ENCODE measurements at places on chromosomes 7 and 10.

DNA sequence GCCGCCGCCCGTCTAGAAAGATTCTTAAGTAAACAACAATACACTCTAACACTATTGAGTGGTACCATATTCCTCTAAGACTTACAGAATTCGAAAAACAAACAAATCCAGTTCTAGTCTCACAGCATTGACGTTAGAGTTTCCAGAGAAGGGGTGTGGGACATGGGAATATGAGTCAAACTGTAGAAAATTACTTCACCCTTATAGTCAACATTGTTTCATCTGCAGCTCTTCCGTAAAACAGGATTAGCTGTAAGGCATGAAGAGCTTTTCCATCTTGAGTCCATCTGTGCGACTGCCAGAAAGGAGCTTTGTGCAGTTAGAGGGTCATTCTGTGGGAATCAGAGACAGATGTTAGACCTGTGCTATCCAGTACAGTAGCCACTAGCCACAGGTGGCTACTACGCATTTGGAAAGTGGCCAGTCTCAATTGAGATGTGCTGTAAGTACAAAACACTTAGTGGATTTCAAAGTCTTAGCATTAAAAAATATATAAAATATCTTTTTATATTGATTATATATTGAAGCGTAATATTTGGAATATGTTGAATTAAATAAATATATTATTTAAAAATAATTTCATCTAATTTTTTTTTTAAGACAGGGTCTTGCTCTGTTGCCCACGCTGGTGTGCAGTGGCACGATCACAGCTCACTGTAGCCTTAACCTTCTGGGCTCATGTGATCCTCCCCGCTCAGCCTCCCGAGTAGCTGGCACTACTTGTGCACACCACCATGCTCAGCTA, 79.8 kb upstream of the MPP7 start:
- no peak for DNase-seq

DNA sequence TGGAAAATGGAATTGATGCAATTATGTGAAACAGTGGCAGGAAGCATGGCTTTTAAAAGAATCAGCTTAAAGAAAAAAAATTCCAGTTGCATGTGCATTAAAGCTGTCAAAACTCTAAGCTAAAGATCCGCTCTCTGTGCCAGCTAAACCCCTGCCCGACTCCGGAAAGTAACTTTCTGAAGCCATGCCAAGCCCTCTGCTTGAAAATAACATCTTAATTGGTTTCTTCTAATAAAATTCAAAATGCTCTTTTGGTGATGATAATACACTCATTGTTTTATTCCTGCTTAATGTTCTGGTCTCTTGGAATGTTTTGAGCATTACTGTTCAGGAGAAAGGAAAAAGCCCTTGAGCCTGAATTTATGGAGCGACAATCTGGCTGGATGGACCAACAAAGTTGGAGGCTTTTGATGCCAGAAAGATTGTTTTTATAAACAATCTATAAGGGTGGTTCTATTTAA, 11.7 kb downstream of the SEMA3C start:
- DNase-seq = peak; percentile 90

- DNase-seq = no peak
Measured at GRCh38 chr7:159025161-159025779, 119.4 kb downstream of the VIPR2 start.

DNA sequence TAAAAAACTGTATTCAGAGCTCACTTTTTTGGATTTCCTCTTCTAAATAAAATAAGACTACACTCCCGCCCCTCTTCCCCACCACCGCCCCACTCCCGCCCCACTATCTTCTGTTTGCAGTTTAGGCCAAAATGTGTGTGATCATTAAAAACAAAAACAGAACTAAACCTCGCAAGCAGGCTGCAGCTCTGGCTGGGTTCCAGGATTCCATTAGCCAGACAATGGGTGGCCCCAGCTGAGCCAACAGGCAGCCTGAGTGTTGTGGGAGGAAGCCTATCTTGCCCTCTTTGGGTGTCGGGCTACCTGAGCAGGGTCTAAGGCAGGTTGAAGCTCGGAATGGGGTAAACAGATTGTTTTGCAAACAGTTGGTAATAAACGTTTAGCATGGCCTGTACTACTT, 41.7 kb downstream of the ARL4A start:
- no peak for DNase-seq

DNA sequence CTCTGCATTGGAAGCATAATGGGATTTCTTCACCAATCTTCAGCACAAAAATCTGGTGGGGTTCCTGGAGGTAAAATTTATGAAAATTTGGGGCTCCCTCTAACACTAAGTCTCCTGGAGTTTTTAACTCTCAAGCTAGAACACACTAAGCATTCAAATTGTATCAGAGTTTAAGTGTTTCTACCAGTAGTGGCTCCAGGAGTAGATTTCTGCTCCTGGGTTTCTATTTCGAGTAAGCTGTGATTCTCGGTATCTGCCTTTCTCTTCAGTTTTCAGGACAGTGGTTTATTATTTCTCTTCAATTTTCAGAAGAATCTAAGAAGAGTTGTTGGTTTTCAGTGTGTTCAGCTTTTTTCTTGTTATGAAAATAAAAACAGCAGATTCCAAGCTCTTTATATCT, 566.4 kb upstream of the KCND2 start:
- DNase-seq = no peak

DNA sequence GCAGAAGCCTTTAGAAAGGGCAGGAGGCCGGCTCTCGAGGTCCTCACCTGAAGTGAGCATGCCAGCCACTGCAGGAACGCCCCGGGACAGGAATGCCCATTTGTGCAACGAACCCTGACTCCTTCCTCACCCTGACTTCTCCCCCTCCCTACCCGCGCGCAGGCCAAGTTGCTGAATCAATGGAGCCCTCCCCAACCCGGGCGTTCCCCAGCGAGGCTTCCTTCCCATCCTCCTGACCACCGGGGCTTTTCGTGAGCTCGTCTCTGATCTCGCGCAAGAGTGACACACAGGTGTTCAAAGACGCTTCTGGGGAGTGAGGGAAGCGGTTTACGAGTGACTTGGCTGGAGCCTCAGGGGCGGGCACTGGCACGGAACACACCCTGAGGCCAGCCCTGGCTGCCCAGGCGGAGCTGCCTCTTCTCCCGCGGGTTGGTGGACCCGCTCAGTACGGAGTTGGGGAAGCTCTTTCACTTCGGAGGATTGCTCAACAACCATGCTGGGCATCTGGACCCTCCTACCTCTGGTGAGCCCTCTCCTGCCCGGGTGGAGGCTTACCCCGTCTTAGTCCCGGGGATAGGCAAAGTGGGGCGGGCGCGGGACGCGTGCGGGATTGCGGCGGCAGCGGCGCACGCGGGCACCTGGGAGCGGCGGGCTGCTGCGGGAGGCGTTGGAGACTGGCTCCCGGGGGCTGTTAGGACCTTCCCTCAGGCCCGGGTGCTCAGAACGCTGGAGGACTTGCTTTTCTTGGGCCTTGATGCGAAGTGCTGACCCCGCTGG, at the start of gene FAS:
FAS (plus strand) TSS at position 415 of the 777 bp plus-strand sequence; CDS start at position 494, 79 bp downstream.
- DNase-seq = peak; percentile 42

DNA sequence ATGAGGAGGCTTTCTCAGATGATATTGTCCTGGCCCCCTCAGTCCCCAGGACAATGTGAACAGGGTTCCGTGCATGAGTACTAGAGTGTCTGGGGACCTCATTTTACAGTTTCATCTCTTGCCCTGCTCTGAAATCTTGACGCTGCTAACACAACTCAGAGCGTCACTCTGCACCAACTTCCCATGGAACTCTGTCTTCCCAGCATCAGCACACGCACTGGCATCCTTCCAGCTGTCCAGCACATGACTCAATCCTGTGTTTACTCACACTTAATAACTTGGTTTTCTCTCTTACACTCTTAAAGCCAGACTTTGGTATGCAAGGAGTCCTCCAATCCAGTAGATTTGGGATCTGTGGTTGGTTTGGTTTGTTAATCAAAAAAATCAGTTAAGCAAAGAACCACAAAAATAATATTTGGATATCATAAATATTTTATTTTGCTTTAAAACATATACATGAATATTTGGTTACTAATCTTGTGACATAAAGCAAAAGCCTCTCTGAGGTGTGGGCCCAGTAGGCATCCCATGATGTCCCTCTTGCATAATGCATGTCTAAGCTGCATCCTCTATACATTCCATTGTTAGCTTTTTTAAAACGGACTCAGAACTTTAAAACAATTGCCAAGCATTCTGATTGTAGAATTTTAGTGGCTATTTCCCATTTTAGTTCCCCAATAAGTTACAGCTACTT, 131.0 kb downstream of the CXCL12 start:
- peak; percentile 54 for DNase-seq

DNA sequence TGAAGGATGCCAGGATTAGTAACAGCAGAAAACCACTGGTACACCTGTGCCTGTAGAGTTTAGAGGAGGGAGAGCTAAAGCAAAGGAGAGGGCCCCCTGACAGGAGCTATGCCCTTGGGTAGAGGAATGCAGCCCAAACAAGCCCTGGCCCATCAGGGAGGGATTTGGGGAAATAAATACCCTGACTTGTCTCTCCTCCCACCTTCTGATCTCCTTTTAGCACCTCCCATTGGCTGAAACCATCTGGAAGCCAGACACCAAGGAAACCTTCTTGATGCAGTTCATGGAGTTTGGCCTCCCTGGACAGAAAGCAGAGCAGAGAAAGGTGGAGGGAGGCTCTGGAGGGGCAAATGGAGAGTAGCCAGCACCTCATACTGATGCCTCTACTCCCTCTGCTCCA, 45.3 kb downstream of the ADRA2A start:
- no peak for DNase-seq

- no peak for DNase-seq
Measured at GRCh38 chr7:78714356-78714755, 739.1 kb downstream of the MAGI2 start.

GRCh38 chr7:27994639-27995038, 186.0 kb downstream of the JAZF1 start:
- peak; percentile 49 for DNase-seq

DNA sequence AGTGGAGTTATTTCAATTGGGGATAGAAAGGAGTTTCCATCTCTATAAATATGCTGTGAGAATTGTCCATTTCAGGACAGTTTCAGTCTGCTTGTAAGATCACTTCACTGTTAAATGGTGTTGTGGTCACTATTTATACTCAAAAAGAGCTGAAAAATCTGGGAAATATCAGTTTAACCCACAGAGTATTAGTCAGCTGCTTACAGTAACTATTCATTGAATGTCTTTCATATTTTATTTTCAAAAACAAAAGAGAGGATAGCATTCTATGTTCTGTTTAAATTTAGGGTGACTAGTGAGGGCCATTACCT, 85.4 kb upstream of the PLXDC2 start:
- DNase-seq = no peak

- DNase-seq = no peak
Measured at GRCh38 chr7:152986376-152986775, 226.8 kb downstream of the ACTR3B start.

- no peak for DNase-seq
Measured at GRCh38 chr7:91850455-91850854, 30.0 kb downstream of the MTERF1 start.

- DNase-seq = no peak
Measured at GRCh38 chr7:131753620-131754222, 197.3 kb upstream of the PODXL start.

GRCh38 chr7:139509535-139509934, 13.9 kb upstream of the CLEC2L start:
- DNase-seq = no peak

DNA sequence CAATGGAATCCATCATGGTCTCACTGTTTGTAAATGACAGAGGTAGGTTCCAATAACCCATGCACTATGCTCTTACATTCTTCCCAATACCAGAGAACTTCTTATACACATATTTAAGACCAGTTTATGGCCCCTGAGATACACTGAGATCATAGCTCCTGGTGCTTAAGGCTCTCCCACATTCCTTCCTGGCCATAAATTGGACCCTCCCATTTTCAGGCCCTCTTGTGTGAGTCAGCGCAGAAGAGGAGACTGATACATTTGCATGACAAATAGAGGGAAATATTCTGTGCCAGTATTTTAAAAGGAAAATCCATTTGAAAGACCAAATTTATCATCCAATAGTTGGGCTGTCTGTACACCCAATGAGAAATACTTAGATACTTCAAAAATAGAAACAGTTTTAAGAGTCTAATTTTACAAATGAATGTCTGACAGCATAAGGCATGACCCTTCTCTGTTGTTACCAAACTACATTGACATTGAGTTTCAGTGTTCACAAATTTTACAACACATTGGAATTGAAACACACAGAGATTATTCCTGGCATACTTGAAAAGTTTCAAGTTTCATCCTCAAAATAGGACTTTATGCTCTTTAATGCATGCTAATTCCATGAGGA, 35.3 kb downstream of the SLC16A9 start:
- DNase-seq = no peak

GRCh38 chr7:151993977-151994676, 31.3 kb upstream of the GALNT11 start:
- DNase-seq = no peak

- peak; percentile 59 for DNase-seq
Measured at GRCh38 chr7:107593025-107593410, 13.0 kb downstream of the BCAP29 start.

GRCh38 chr10:5666008-5666840, at the start of gene ASB13:
Gene ASB13 (minus strand): TSS chr10:5666595. CDS start chr10:5666551, 44 bp downstream.
- DNase-seq = no peak

- DNase-seq = no peak
Measured at GRCh38 chr7:103764901-103765300, 224.6 kb downstream of the RELN start.

- no peak for DNase-seq
Measured at GRCh38 chr7:143343596-143343995, 18.9 kb downstream of the FAM131B start.

- no peak for DNase-seq
Measured at GRCh38 chr7:20249920-20250319, 32.7 kb upstream of the MACC1 start.

GRCh38 chr10:13978533-13979115, 352.1 kb downstream of the FRMD4A start:
- no peak for DNase-seq

DNA sequence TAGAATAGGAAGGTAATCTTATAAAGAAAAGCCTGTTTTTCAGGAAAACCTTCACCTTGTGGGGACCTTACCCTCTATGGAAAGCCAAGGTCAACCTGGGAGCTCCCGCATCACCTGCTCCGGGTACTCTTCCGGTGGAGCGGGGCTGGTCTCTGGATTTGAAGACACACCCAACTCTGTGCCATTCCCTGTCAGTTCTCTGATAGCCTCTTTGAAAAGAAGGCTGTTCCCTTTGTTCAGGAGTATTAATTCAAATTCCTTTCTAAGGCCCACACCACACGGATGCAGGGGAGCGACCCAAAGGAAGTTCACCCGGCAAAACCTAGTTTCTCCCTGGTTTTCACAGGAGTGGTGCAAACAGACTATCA, 10.7 kb downstream of the CTBP2 start:
- no peak for DNase-seq

DNA sequence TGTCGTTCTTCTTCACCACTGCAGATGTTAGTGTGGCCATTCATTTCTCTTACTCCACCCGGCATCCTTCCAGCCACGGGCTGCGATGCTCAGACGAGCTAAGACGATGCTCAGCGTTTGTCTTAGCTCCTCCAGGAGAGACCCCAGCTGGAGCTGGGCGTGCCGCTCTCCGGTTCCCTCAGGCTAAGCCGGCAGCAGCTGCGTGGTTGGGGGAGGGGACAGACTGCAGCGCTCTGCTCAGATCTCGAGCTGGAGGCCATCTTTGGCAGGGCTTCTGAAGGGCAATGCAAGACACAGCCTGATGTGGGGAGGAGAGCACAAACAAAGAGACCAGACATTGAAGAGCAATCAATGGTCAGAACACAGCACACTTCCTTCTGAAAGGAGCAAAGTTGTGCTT, 4.8 kb downstream of the INA start:
- no peak for DNase-seq
